Endothelial cell of umbilical vein (primary cell): ENCODE measurements at places on chromosomes 4 and X. TPM values are rescaled to one million over a fixed set of nuclear protein-coding genes. Genes with fewer than 3 reads are reported as not detected.
A peak's percentile ranks its signal among the peaks of the same experiment; 100 is the strongest.

GRCh38 chrX:153953342-153953830 is 8.9 kb upstream of the RENBP start:
- DNase-seq = peak; percentile 42

DNA sequence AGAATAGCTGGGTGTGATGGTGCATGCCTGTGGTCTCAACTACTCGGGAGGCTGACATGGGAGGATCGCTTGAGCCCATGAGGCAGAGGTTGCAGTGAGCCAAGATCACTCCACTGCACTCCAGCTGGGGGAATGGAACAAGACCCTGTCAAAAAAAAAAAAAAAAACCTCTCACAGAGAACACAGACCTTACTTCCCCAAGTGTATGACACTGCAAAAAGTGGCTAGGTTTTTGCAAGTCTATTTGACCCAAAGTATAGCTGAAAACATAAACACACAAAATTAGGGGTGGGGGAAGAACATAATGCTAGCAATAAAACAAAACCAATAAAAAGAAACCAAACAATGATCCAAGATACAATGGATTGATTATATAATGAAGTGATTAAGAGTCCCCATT is 6.7 kb downstream of the LAMP2 start:
- DNase-seq = no peak

DNA sequence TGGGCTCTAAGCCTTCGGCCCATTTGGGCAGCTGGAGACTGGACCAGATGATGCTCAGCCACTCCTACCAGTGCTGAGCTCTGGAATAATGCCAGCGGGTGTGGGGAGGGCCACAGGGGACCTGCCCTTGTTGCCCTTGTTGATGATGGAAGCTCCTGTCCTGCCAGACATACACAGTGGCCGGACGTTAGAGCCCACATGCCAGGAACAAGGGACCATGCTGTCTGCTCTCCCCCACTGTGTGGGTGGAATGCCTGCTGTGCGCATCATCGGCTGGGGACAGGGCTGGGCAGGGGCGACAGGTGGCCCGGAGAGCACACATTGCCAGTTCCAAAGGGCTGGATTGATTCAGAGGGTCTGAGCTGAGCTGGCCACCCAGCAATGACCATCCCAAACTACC is 2.0 kb downstream of the ABLIM2 start:
- no peak for DNase-seq

DNA sequence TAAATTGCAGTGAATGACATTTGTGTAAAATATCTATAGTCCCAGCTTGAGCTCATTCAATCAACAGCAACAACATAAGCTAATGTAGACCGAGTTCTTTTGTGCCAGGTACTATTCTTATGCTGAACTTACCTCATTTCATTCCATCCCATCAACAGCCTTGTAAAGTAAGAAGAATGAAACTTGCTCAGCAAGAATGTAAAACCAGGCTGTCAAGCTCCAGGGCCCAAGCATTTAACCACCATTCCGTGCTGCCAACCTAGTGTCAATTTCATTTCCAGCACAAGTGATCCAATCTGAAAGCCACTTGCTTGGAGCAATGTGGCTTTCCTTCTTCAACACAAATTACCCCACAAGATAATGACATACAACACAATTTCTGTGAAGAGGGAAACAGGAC is 36.6 kb downstream of the RASSF6 start:
- no peak for DNase-seq

DNA sequence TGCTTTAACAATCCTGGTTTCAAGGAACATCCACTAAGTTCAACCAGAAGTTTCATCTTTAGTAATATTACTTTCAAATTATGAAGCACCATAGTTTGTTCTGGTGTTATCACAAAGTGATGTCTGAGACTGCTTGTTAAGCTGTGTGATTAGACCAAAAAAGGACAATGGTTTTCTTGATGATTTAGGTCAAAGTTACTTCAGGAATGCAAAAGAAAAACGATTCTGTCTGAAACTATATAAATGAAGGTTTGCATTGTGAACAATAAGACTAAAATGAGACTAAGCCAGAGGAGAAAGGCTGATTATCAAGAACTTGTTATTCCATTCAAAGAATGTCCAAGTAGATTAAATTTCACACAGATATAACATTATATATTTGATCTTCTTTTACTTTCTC is 122.4 kb upstream of the ETNPPL start:
- peak; percentile 15 for DNase-seq

- DNase-seq = no peak
Measured at GRCh38 chrX:55714161-55714560, 3.4 kb upstream of the RRAGB start.

NMU gene
- total RNA-seq = 3.7 TPM in 1 of 2 replicates, not detected in the other

- no peak for DNase-seq
Measured at GRCh38 chr4:24042094-24042493, 152.2 kb upstream of the PPARGC1A start.

ALAS2 gene
- total RNA-seq = not detected in 2 replicates

VCX2 gene
- not detected in 2 replicates for total RNA-seq

DNA sequence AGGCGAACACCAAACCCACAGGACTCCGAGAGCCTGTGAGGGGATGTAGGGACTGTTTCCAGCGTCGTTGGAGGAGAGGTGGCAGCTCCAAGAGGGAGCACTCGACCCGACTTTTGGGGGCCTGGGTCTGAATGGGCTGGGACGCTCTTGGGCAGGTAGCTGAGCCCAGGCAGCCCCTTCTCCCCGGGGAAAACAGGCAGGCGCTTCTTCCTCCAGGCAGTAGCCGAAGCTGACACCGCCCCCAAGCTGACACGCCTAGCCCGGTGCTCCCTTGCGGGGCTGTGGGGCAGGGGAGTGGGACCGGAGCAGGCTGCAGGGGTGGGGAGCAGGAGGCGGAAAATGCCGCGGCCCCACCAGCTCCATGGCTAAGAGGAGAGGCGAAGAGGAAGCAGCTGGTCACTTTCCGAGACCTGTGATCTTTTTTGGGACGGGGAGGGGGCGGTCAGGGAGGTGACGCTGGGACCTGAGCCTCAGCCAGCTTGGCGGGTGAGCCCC is 4.2 kb downstream of the NKX1-1 start:
- DNase-seq = no peak

RAB9B gene
- 0.23 and 0.55 TPM in 2 replicates for total RNA-seq

DNA sequence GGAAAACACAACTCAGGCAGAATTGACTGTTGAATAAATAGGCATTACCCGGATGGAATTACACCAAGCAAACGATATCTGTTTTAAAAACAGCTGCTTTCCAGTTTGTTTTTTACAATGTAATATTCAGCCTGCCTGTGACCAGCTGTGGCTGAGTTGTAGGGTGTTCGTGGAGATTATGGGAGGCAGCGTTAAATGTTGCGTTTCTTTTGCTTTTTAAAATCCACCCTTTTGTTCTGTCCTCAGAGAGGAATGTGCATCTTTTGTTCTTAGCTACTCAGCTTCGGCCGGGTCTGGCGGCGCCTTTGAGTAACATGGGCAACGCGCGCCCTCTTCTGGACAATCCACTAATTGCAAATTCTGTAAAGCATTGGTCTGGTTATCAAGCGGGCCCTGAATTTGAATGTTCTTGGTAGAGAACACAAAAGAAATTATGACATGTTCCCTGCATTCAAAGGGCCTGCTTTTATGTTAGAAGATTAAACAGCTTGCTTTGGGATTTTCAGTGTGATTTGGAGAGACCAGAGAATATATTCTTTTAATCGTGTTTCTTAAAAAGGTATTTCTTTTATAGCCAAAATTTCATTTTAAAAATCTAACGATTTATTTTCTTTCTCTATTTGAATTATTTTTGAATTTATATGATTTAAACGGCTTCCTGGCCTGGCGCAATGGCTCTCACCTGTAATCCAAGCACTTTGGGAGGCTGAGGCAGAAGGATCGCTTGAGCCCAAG is 76.3 kb upstream of the TRIM2 start:
- peak; percentile 86 for DNase-seq

GRCh38 chr4:83285055-83285407 is 433 bp upstream of the COQ2 start:
- DNase-seq = peak; percentile 74

- DNase-seq = peak; percentile 45
Measured at GRCh38 chr4:150217192-150217591, 138.9 kb downstream of the DCLK2 start.

DNA sequence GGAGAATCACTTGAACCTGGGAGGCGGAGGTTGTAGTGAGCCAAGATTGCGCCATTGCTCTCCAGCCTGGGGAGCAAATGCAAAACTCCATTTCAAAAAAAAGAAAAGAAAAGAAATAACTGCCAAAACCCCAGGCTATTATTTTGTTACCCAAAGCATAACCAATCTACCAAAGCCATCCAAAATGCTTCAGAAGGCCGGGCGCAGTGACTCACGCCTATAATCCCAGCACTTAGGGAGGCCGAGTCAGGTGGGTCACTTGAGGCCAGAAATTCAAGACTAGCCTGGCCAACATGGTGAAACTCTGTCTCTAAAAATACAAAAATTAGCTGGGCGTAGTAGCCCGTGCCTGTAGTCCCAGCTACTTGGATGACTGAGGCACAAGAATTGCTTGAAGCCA is 49.8 kb downstream of the SMIM31 start:
- no peak for DNase-seq

DNA sequence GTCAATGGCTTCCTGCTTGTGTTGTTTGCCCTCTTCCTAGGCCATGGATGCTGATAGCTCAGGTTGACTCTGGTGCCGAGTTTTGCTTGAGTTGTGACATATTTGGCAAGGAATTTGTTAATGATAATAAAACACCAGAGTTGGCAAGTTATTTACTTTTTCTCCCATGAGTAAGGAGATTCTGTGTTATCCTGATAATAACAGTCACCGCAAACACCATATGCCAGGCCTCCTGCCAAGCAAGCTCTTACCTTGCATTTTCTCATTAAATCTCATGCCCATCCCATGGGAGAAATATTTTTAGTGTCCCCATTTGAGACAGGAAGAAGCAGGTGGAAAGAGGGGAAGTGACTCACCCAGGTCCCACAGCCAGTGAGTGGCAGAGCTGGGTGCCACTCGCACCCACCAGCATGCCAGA is 67.4 kb upstream of the CLCN4 start:
- peak; percentile 9 for DNase-seq

DNA sequence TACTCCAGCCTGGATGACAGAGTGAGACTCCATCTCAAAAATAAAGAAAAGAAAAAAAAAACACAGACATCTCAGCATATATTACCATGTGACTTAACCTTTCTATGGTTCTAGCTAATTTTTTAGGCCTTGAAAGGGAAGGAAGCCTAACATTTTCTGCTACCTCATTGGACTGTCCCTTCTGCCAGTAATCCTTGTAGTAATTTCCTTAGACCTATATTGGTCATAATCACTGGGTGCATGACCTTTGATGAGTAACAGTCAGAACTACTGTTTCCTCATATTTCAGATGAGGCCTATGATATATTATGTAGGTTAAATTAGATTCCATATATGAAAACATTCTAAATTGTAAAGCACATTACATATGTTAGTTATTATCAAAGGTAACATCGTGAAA is 9.6 kb downstream of the XIAP start:
- DNase-seq = peak; percentile 37

- DNase-seq = peak; percentile 94
Measured at GRCh38 chr4:8198906-8199593, at the start of gene SH3TC1. SH3TC1 (plus strand) TSS chr4:8199290; CDS start chr4:8205195, 5,905 bp downstream.

DNA sequence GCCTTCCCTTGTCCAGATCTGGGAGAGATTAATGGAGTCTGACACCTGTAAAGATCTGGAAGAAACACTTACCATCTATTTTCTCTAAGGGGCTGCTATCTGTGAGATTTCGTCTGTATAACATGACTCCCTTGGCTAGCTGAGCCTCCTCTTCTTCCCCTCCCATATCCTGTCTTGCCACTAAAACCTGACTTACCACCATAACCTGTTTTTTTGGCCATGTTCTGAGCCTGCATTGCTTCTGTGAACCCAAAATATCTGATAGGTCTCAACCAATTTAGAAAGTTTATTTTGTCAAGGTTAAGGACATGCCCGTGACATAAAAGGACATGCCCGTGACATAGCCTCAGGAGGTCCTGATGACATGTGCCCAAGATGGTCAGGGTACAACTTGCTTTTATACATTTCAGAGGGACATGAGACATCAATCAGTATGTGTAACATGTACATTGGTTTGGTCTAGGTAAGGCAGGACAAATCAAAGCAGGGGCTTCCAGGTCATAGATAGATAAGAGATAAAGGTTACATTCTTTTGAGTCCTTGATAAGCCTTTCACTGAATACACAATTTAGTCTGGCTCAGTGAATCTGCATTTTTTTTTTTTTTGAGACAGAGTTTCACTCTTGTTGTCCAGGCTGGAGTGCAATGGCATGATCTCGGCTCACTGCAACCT is 11.4 kb downstream of the MGST2 start:
- DNase-seq = no peak

- no peak for DNase-seq
Measured at GRCh38 chrX:141935645-141936044, 32.0 kb downstream of the MAGEC1 start.

GRCh38 chr4:104747635-104748034 is 252.9 kb upstream of the CXXC4 start:
- DNase-seq = no peak

GRCh38 chr4:7392438-7393421 is 42.0 kb downstream of the PSAPL1 start:
- DNase-seq = no peak

USP17L18 gene
- not detected in 2 replicates for total RNA-seq

SASH3 gene
- total RNA-seq = not detected in 2 replicates

DNA sequence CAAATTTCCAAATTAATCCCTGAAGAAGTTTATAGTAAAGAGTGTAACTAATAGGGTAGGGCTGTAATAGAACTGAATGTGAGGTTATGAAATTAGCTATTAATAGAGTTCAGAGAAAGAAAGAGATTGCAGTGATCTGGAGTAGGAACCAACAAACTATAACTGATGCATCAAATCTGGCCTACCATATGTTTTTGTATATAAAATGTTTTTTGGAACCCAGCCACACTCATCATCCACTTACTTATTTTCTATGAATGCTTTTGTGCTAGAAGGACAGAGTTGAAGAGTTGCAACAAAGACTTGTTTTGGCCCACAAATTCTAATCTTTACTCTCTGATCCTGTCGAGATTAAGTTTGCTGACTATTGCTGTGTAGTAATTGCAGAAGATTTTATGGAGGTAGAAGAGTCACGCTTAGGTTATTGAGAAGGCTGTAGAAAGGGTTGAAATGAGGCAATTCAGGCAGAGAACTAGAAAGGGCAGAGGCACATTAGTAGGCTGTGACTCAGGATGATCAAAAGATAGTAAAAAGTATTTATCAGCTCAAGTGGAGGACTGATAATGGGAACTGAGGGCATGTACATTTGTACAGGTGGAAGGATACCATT is 298.7 kb upstream of the EMCN start:
- no peak for DNase-seq

- peak; percentile 57 for DNase-seq
Measured at GRCh38 chrX:67545036-67545821, 1.4 kb downstream of the AR start.
